Hematopoietic multipotent progenitor cell treated with erythropoietin and hydrocortisone succinate and interleukin-3 and kit ligand, for 4 days (in vitro differentiated cells): ENCODE measurements at places on chromosomes 3 and 15.

- DNase-seq: no peak
Measured at GRCh38 chr3:160134454-160134853, 90.8 kb upstream of the C3orf80 start.

GRCh38 chr15:42595626-42596240 is 20.3 kb downstream of the STARD9 start:
- DNase-seq: peak; percentile 55

GRCh38 chr15:55694652-55695150 is 48.3 kb downstream of the PRTG start:
- DNase-seq: no peak

DNA sequence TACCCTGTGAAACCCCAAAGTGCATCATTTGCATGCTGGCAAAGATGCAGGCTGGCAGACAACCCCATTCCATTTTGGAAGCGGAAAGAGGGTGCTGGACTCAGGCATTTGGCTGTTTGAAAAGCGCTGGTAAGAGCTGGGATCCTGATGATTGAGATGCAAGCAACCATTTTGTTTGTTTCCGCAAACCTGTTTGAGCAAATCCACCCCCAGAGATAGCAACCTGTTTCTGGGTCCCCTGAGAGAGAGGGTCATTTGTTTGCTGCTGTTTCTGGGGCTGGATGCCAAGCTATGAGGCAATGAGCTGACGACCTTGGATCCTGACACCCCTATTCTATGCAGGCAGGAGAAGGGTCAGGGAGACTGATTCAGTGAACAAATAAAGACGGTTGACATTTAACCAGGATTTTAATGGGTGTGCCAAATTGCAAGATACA is 9.8 kb downstream of the SLC6A1 start:
- DNase-seq: no peak

DNA sequence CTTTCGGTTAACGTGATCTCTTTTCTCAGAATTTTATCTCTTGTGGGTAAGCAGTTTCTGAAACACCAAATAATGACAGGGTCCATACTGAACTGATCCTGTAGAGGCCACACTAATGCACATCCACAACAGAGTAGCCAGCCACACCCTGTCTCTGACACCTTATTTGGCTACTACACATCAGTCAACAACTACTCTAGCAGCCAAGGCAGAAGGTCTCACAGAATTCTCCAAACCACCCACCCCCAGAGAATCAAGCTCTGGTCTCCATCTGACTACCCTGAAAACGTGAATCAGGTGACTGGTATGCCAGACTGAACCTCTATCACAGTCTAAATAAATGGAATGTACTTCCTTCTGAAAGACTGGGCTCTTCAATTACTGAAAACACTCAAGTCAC is 38.0 kb downstream of the EDC3 start:
- DNase-seq: peak; percentile 37

DNA sequence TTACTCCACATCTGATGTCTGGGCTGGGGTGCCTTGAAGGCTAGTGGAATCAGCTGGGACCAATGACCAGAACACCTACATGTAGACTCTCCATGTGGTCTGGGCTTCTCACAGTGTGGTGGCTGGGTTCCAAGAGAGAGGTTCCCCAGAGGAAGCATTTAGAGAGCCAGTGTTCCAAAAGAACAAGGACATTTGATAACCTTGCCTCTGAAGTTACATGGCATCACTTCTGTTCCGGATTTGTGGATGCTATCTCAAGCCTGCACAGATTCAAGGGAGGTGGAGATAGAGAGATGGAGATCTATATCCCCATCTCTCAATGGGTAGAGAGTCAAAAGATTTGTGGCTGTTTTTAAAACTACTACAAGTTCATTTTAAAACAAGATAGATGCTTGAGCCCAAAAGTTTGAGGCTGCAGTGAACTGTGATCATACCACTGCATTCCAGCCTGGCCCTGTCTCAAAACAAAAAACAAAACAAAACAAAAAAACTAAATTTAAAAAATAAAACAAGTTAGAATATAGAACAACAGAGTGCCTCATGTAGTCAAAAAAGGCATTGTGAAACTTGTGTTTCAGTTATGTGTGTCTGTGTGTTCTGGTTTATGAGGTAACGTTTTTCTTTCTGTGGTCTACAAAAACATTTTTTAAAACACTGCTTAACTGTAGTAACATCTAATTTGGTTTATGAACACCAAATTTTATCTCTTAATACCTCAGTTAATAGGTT is 44.8 kb downstream of the PDE8A start:
- DNase-seq: no peak

DNA sequence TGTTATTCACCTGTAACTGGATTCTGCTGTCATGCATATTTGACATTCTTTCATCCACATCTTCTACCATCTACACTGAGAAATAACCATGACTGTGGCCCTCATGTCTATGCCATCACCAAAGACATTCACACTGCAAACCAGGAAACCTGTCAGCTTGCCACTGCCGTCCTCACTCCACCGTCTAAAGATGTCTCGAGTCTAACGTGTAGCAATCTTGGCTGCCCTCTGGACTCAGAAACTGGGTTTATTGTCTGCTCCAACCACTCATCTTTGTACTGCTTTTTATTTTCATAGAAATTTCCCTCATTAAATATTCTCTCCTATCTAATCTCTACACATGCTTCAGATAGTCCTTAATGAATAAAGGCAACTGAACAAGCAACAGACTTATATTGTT is 57.1 kb downstream of the CRYGS start:
- no peak for DNase-seq

DNA sequence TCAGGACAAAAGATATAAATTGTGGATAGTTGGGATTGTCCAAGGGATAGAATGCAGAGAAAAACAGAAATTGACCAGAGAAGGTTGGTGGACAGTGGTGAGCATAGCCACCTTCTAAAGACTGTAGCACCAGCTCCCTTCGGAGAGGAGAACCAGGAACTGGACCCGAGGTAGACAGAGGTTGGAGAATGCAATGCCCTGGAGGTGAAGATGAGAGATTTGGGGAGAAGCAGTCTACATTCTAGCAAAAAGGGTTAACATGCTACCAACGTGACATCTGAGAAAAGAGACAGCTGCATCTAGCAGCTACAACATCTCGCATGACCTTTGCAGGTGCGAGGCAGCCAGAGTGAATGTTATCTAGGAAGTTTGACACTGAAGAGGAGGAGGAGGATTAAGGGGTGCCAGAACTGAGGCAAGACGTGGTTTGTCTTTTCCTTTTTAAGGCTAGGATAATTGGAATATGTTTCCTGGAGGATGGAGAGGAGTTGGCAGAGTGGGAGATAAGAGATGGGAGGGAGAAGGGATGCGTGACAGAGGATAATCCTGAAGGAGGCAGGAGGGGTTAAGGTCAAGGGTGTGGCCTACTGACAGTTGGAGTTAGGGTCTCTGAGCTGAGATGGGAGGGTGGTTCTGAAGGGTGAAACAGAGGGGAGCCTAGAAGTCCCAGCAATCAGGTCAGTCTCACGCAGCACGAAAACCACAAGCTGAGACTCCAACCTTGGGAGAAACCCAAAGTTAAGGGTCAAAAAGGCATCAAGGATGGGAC is 103.7 kb upstream of the NR2E3 start:
- DNase-seq: no peak

DNA sequence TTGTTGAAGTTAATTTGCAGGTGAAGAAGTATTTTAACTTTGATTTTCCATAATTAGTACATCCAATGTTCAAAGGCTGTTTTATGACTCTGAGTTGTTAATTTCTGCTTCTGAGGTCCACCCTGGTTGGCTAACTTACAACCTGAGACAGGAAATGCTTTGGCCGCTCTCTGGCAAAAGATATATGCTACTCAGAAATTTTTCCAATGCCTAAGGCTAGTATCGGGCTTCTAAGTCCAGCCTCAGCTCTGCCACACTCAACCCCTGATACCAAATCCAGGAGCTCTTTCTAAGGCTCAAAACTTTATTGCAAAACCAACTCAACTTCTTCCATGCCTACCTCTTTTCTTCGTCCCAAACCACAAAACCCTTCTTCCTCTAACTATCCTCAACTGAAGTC is 192.9 kb downstream of the NEK10 start:
- no peak for DNase-seq

DNA sequence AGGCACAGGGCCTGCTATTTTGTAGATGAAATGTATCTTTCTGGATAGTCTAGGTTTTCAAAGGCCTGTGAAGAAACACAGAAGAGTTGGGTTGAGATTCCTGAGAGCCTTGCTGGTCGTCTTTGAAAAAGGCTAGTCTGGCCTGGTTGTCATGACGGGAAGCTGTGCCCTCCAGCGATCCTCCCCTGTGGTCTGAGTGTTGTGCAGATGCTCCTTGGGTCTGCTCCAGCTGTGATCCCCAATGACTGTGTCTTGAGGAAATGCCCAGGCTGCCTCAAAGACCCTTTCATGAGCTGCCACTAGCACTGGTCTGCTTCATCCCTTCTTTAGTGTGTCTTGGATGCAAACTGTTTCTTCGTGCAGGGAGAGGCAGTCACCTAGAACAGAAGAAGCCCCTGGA is 111.0 kb upstream of the SYNPR start:
- DNase-seq: no peak

GRCh38 chr3:9700536-9700935 is 3.1 kb upstream of the CPNE9 start:
- no peak for DNase-seq

- DNase-seq: no peak
Measured at GRCh38 chr3:197305854-197306253, 7.4 kb upstream of the DLG1 start.
